Right lung (tissue), 10 donors: ENCODE measurements at places on chromosomes 2 and 18. TPM values are rescaled to one million over a fixed set of nuclear protein-coding genes. Genes with fewer than 3 reads are reported as not detected.

Gene DHRS9
- polyA plus RNA-seq, result 0.97 TPM

Gene MC4R
- polyA plus RNA-seq, result 1.1 TPM

Gene CAPN14
- polyA plus RNA-seq, result 0.27 TPM

Gene GAD1
- polyA plus RNA-seq, result 1.1 TPM

GRCh38 chr2:95728878-95729596, 137.2 kb downstream of the TRIM43 start:
- peak; percentile 66 for DNase-seq

DNA sequence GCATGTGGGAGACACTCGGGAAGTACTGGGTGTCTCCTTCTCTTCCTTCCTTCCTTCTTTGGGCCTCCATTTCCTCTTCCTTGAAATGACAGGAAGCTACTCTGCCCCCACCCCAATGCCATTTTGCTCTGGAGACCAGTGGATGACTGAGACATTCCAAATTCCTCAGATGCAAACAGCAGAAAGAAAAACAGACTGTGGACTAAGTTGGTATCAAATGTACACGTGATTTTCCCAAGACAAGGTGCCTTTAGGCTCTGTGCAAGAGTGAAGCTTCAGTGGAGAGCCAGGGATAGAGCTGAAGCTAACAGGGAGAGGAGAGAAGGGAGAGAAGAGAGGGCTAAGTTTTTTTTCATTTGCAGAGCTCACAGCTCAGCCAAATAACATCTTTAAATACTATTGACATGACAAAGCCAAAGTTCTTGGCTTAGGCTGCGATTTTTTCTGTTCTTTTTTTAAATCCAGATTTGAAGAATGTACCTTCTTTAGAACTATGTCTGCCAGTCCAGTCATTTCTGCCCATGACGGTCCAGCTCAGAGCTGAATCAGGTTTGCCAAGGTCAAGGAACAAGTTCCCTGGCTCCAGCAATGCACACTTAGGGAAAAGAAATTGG, 84.5 kb upstream of the LCLAT1 start:
- DNase-seq, result no peak

DNA sequence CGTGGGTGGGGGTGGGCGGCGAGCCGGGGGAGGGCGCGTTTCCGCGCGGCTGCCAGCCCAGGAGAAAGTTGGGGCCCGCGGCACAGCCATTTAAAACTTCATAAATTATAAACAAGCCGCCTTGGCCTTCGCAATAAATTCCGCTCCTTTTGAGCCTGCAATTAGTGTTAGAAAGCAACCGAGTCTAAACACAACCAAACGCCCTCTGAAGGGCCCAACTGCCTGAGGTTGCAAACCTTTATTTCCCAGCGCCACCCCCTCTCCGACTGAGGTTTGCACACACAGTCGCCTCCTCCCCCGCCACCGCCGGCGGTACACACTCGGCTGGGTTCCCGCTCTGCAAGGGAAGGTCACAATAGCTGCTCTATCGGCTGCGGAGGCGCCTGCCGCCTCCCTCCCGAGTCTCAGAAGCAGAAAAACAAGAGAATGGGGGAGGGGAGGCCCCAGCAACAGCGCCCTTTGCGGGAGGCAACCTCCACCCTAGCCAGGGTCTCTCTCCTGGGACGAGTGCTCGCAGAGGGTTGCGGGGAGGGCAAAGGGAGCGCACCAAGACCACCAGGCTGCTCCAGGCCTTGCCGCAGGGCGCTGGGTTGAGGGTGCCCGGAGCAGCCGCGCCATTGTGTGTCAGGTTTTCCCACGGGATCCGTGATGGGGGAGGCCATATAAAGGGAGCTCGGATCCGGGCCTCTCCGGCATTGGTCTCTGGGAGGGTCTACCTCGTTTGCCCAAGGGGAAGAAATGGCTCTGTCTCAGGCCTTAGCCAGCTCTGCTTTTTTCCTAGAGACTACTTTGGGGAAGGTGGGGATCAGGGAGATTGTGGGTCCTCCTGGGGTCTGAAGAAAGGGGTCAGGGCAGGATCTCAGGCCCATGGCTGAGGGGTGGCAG, 13.4 kb upstream of the HOXD1 start:
- no peak for DNase-seq

DNA sequence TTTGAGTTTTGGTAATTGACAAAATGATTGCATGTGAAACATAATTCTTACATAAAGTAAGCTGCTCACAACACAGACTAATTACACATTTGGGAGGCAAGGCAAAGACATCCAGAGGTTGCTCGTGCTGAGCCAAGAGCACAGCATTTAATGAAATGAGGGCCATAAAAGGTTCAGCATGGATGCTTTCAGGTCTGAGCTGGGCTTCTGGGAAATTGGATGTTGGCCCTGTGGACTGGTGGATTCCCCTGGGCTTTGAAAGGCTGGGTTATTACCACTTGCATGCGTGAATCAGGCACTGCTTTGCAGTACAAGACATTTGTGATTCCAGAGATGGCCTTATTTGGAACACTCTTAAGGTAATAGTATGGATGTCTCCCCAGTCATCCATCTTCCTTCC, 533.5 kb upstream of the NRP2 start:
- no peak for DNase-seq
